Motor neuron (in vitro differentiated cells): ENCODE measurements at places on chromosomes 3 and 15. TPM values are rescaled to one million over a fixed set of nuclear protein-coding genes. Genes with fewer than 3 reads are reported as not detected.

Gene MAGEF1
- 52.0 and 63.7 TPM in 2 replicates for total RNA-seq

Gene SSUH2
- total RNA-seq: 0.18 and 0.26 TPM in 2 replicates

Gene ALG1L2
- total RNA-seq: 0.75 and 0.96 TPM in 2 replicates

Gene DNAJC17
- 52.5 and 60.3 TPM in 2 replicates for total RNA-seq
